Activated CD8-positive, alpha-beta memory T cell treated with anti-CD3 and anti-CD28 coated beads for 1 hour (primary cell): ENCODE measurements at places on chromosomes 11 and 22.

GRCh38 chr11:80856066-80856465 lies 1415.2 kb upstream of the TENM4 start:
- no peak for DNase-seq

GRCh38 chr22:17875631-17876030 lies 101.4 kb upstream of the BID start:
- DNase-seq: no peak

DNA sequence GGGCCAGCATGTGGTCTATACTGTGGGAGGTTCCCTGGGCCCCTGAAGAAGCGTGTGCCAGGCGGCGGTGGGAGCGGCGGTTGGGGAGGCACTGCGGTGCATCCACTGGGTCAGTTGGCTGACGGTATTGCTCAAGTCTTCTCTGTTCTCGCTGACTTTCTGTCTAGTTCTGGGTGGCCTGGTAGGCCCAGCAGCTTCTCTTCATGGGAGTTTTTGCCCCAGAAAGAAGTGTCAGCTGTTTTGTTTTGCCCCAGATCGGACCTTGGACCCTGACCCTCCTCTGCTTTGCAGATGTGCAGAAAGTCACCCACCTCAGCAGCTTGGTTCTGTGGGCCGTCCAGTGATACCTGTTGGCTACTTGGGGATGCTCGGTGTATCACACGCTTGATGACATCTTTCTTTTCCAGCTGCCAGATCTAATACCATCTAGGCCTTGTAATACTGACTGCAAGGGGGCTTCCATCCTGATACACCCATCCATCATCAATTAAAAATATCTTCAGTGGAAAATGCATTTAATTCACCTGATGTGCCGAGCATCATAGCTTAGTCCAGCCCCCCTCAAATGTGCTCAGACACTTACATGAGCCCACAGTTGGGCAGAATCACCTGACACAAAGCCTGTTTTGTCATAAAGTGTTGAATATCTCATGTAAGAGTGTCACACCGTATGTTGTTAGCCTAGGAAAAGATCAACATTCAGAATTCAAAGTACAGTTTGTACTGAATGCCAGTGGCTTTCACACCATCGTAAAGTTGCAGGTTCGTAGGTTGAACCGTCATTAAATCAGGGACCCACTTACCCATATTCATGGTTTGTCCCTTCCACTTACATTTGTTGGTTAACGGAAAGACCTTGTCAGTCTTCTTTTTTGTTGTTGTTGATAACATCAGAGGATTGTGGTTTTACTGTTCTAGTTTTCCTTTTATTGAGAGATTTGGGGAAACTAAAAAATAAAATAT lies 13.9 kb downstream of the ZBED4 start:
- no peak for DNase-seq

DNA sequence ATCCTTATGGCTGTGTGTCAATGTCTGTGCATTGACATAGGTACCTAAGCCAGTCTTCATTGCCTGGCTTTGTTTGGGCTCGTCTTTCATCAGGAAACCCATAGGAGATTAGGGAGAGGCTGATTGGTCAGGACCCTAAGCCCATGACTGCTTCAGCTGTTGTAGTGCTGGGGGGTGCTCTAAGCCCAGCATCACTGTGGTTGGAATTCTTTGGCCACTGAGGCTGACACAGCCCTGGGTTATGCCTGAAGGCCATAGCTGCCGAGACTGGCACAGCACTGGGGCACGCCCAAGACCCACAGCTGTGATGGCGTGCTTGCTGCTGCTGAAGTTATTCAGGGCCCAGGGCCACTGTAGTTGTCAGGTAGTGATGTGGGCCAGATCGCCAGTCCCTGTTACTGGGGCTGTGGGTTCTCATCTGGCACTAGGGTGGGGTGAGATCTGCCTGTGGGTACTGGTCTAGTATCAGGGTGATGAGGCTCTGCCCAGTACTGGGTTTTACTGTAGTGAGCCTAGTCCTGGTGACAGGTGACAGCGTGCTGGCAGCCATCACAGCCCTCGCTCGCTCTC lies 4.9 kb downstream of the USP18 start:
- no peak for DNase-seq

GRCh38 chr11:12930850-12931249 lies 78.3 kb upstream of the RASSF10 start:
- no peak for DNase-seq
